ENCODE measurements at places on chromosomes 3 and 15.

DNA sequence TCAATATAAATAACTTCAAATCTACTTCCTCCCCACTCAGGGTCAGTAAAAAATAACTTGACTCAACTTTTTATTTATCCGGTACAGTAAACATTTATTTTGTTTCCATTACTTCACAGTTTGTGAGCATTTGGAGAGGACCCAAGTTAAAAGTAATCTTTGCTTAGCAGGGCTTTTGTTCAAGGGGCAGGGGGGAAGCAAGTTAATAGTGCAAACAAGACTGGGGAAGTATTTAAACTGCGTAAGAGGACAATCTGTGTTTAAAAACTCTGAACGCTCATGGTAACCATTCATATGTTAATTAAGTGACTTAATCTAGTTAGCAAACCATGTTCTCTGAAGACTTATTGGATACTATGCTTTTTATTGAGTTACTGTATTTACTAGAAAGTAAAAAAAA, 346.2 kb downstream of the SLC9A9 start:
- no peak overlapping the region for H3K27ac ChIP-seq
- no peaks in the 10 kb centered on the region for H3K36me3 ChIP-seq
- no peak overlapping the region for H3K4me3 ChIP-seq
- H3K27me3 ChIP-seq = no peaks in the 10 kb centered on the region
- no peaks in the 10 kb centered on the region for H3K4me1 ChIP-seq

DNA sequence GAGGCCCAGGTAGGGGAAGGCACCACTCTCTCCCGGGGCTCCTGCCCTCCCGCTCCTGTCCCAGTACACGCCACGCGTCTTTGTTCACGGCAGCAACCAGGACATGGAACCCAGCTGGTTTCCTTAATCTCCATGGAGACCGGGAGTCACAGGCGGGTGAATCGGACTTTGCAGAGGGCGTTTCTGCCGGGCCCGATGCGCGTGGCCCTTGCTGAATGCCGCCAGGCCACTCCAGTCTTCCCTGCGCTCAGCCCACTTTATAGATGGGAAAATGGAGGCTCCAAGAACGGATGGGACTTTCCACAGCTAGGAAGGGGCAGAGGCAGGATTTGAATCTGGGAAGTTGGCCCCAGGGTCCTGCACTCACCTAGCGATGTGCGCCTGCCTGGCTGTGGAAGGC, 7.4 kb downstream of the PLXND1 start:
- no peaks in the 10 kb centered on the region for H3K27me3 ChIP-seq
- no peaks in the 10 kb centered on the region for H3K36me3 ChIP-seq
- DNase-seq = no peak

GRCh38 chr3:45914362-45915058, 28.2 kb downstream of the CCR9 start:
- no peak overlapping the region for H3K27ac ChIP-seq
- no peak for DNase-seq
- H3K27me3 ChIP-seq = no peaks in the 10 kb centered on the region
- no peaks in the 10 kb centered on the region for H3K36me3 ChIP-seq

GRCh38 chr3:134896141-134896540, 101.1 kb downstream of the EPHB1 start:
- H3K36me3 ChIP-seq = no peaks in the 10 kb centered on the region
- H3K27me3 ChIP-seq = no peaks in the 10 kb centered on the region
- H3K4me1 ChIP-seq = no peaks in the 10 kb centered on the region
- H3K27ac ChIP-seq = no peak overlapping the region

DNA sequence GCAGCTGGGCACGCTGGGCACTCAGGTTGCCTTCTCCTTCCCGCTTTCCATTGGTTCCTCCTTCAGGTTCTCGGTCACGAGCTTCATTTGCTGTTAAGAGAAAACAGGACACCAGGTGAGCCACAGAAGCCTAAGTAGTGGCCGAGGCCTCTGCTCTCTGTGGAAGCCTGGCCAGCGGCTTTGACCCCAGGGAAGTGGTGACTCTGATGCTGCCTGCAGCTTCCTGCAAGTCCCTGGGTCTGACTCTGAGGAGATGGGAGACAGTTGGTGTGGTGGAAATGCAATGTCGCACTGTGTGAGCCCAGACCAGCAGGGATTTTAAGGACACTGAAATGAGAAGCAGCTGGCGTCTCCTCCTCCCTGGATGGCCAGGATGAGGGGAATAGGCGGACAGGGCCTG, 80.5 kb downstream of the SNRK start:
- no peaks in the 10 kb centered on the region for H3K27me3 ChIP-seq
- H3K27ac ChIP-seq = no peak overlapping the region
- no peak overlapping the region for H3K4me3 ChIP-seq
- no peaks in the 10 kb centered on the region for H3K36me3 ChIP-seq
- peaks cover 9% of the 10 kb centered on the region for H3K4me1 ChIP-seq

DNA sequence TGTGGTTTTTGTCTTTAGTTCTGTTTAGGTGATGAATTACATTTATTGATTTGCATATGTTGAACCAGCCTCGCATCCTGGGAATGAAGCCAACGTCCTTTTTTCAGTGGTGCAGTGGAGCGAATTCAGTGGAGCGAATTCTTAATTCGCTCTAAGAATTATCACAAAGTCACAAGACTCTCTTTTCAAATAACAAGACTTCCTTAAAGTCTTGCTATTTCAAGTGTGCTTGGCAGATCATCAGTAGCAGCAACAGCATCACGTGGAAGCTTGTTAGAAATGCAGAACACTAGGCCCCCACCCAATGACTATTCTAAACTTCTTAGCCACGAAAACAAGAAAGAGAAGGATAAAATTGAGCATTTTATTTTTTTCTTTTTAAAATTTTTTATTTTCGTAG, 58.1 kb upstream of the CD200R1L start:
- no peaks in the 10 kb centered on the region for H3K27me3 ChIP-seq
- H3K36me3 ChIP-seq = no peaks in the 10 kb centered on the region
- no peak for DNase-seq
- no peak overlapping the region for H3K4me3 ChIP-seq
- H3K27ac ChIP-seq = no peak overlapping the region
- peaks cover 4% of the 10 kb centered on the region for H3K4me1 ChIP-seq

- H3K27ac ChIP-seq = no peak overlapping the region
- H3K4me3 ChIP-seq = no peak overlapping the region
- H3K4me1 ChIP-seq = no peaks in the 10 kb centered on the region
- no peaks in the 10 kb centered on the region for H3K36me3 ChIP-seq
- no peak for DNase-seq
Observed at GRCh38 chr3:138124706-138125355, 7.4 kb downstream of the A4GNT start.

GRCh38 chr3:109346770-109347295, 9.5 kb upstream of the DPPA4 start:
- H3K27ac ChIP-seq = no peak overlapping the region
- no peaks in the 10 kb centered on the region for H3K36me3 ChIP-seq
- H3K27me3 ChIP-seq = no peaks in the 10 kb centered on the region
- H3K4me1 ChIP-seq = no peaks in the 10 kb centered on the region
